ENCODE measurements at places on chromosomes 12 and 14. TPM values are rescaled to one million over a fixed set of nuclear protein-coding genes. Genes with fewer than 3 reads are reported as not detected.

The CLEC4D gene
- total RNA-seq: not detected

DNA sequence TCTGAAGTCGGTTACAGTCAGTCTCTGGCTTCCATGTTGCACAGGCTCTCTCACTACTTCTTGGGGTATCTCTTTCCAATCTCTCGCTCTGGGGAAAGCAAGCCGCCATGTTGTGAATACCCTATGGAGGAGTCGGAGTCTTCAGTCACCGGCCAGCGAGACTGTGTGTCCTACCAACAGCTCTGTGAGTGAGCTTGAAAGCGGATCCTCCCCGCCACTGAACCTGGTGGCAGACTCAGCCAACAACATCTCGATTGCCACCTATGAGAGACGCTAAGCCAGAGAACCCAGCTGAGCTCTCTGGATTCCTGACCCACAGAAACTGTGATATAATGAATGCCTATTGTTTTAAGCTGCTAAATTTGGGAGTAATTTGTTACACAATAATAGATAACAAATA, 51.5 kb downstream of the SLC15A4 start:
- no peak for DNase-seq

- no peak for DNase-seq
Observed at GRCh38 chr12:43305065-43305464, 246.9 kb downstream of the ADAMTS20 start.

DNA sequence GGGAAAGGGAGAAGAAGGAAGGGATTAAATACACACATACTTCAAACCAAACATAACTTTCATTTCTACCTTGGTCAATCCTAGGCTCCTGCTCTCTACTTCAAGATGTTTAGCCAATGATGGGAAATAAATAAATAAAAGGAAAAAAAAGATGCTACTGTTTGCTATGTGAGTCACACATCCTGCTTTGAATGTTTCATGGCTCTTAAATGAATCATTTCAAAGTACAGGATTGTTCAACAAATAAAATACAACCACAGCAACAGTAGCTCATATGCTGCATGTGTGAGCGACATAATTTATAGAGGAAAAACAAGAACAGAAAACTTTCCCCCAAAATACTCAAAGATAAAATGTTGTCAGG, 54.3 kb upstream of the NPFF start:
- no peak for DNase-seq

- DNase-seq: no peak
Observed at GRCh38 chr14:96626916-96627315, 124.7 kb downstream of the PAPOLA start.

DNA sequence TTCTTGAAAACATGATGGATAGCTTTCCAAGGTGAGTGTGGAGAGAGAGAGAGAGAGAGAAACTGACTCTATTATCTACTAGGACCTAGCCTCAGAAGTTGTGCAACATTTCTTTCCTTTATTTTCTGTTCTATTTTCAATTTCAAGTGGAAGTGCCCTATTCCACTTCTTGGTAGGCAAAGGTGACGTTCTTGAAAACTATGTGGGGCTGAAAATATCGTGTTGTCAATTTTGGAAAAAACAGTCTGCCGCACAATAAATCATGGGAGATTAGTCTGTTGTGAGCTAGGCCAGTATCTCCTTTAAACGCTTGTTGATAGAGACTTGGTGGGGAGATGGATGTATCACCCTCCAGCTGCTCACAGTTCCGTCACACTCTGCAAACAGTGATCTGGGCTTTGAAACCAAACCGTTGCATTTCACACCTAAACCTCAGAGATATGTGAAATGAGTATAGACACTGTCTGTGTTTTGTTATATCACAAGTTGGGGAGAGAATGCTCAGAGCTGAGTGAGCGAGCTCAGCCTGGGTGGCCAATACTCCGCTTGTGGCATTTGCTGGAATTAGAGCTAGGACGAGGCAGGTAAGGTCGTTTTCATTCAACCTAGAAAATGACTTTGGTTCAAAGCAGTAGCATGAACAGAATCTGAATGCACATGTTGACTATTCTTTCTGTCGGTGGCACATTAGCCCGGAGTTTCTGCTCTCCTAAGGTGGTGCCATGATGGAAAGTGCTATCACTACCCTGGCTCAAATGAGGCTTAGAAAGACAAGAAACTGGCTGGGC, 75.1 kb upstream of the ST8SIA1 start:
- DNase-seq: no peak

Data from left colon (tissue), 2 donors.